DMS79 (cell line): ENCODE measurements at places on chromosomes 16 and 17.
A peak's percentile ranks its signal among the peaks of the same experiment; 100 is the strongest.

- no peak for DNase-seq
These were observed 6.2 kb downstream of the GSE1 start for GRCh38 chr16:85619101-85619891.

DNA sequence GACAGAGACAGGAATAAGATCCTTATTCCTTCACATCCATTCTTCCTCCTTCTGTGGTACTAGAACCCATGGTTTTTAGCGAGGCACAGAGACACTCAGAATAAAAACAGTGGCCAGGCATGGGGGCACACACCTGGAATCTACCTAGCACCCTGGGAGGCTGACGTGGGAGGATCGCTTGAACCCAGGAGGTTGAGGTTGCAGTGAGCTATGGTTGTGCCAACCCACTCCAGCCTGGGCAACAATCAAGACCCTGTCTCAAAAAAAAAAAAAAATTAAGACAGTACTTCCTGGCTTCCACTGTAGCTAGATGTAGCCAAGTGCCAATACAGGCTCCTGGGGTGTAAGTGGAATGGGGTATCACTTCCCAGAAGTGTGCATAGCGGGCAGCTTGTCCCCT is 7.4 kb upstream of the SPNS1 start:
- DNase-seq: no peak

DNA sequence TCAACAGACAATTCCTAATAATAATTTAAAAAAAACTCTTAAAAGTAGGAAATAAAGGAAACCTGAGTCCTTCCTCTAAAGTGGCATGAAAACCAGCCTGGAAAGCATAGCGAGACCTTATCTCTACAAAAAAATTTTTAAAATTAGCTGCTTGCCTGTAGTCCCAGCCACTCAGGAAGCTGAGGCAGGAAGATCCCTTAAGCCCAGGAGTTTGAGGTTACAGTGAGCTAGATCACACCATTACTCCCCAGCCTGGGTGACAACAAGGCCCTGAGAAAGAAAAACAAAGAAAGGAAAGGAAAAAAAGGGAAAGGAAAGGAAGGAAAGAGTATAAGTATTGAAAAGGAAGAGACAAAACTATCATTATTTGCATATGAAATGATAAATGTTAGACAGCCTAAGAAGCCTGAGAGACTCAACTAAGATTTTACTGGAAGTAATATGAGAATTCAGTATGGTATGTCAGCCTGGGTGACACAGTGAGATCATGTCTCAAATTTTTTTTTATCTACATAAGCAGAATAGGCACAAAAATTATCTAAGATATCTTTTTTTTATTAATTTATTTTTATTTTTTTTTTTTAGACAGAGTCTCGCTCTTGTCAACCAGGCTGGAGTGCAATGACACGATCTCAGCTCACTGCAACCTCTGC is 113.0 kb downstream of the GOSR1 start:
- no peak for DNase-seq

DNA sequence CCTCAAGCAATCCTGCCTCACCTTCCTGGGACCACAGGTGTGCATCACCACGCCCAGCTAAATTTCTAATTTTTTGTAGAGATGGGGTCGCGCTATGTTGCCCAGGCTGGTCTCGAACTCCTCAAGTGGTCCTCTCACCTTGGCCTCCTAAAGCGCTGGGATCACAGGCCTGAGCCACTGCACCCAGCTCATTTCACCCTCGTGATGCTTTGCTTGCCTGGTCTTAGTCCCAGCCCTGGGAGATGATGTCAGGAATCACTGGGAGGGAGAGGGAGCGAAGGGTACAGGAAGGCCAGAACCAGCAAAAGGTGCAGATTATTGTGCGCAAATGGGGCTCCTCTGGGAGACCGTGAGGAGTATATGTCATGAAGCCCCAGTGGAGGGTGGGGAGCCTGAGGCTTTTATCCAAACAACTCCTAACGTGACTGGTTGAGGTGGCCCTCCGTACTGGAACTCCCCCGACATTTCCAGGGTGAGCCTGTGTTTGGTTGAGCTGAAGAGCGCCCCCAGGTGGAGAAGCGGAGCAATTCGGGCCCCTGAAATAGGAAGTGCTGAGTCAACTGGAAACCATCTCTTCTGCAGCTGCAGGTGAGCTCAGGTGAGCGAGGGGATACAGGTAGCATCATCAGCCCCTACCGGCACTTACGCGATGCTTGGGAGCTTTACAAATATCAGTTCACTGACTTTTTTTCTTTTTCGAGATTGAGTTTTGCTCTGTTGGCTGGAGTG is 41.2 kb upstream of the HAPSTR1 start:
- no peak for DNase-seq

- DNase-seq: no peak
These were observed 22.1 kb downstream of the FCSK start for GRCh38 chr16:70476272-70477020.

GRCh38 chr17:42845556-42845917 is 1.2 kb downstream of the AOC2 start:
- no peak for DNase-seq

GRCh38 chr16:84647828-84648594 is at the start of gene KLHL36:
Gene KLHL36, plus strand, starts transcription at chr16:84648511. Its CDS starts 2,357 bp downstream, at chr16:84650868.
- DNase-seq: no peak

DNA sequence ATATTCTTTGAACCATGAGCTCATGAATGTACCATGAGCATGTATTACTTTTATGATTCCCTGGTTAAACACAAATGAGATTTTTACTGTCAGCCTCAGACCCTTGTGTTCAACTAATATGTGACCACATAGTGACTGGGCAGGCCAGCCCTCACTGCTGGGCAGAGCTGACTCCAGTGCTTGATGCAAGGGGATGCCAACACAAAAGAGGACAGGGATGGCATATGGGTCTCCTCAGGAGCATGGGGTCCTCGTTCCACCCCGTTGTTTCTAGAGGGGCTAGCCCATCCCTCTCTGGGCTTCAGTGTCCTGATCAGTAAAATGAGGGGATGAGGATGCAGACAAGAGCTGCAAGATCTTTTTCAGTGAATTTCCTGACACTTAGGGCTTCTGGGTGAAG is 19.3 kb downstream of the CFAP20 start:
- no peak for DNase-seq

GRCh38 chr16:52552643-52553042 is 5.7 kb upstream of the TOX3 start:
- peak; percentile 64 for DNase-seq

- DNase-seq: peak; percentile 30
These were observed 41.7 kb downstream of the SRL start for GRCh38 chr16:4200000-4200780.

DNA sequence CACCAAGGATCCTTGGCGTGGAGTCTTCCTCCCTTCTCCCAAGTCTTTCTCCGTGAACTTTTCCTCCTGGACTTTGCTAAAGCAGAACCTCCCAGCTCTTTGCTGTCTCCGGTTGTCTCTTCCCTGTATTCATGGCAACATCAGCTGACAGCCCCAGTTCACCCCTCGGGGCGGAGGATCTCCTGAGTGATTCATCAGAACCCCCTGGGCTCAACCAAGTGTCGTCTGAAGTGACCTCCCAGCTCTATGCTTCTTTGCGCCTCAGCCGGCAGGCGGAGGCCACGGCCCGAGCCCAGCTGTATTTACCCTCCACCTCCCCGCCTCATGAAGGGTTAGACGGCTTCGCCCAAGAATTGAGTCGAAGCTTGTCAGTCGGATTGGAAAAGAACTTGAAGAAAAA is 943 bp downstream of the CNTROB start:
- peak; percentile 23 for DNase-seq

DNA sequence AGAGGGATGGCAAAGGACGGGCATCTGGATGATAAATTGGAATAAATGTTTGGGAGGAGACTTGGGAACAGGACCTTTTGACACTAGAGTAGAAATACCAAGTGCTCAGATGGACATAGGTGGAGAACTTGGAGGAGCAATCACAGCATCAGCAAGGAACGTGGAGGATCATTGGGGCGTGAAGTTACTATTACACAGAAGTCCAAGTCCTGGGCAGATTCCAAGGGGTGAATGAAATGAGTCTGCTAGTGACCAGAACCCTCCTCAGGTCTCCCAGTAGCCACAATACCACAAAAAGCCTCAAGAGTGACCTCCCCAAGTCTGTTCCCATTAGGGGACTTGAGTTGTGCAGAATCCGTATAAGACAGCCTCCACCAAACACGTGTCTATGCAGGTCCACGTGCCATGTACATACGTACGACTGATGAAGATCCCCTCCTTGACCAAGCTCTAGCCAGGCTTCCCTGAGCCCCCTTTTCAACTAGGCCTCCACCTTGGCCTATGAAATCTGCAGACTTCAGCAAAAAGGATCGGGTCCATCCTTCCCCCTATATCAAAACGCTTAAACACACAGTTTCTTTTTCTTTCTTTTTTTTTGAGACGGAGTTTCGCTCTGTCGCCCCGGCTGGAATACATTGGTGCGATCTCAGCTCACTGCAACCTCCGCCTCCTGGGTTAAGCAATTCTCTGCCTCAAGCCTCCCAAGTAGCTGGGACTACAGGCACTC is 2.2 kb downstream of the C17orf67 start:
- no peak for DNase-seq

DNA sequence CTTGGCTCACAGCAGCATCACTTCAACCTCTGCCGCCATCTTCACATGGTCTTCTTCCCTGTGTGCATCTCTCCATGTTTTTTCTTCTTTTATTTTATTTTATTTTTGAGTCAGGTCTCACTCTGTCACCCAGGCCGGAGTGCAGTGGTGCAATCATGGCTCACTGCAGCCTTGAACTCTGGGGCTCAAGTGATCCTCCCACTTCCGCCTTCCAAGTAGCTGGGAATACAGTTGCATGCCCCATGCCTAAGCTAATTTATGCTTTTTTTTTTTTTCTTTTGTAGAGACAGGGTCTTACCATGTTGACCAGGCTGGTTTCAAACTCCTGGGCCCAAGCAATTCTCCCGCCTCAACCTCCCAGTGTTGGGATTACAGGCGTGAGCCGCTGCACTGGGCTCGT is 1.9 kb downstream of the NUDT7 start:
- no peak for DNase-seq

DNA sequence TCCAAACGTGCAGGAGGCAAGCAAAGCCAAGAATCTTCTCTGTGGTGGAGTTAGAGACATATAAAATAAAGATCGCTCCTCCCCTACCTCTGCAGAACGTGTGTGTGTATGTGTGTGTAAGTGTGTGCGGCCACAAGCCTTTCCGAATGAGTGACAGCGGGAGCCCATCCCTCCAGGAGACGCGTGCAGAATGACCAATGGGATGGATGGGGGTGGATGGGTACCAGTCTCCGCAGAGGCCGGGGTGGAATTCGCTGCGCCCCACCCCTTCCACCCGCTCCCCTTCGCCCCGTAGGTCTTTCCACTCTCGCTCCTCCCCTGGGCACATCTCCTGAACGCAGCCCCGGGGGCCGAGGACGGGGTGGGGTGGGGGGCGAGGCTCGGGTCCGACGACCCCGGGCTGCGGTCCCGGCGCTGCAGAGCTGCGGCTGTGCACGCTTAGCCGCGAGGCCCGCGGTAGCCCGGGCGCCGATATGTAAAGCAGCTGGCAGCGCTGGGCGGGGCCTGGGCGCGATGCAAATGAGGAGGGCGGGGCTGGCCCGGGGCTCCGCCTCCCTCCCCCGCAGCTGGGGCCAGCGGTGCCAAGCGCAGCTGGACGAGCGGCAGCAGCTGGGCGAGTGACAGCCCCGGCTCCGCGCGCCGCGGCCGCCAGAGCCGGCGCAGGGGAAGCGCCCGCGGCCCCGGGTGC is at the start of gene PRKCB:
Gene PRKCB (plus strand): TSS at position 594 of the 688 bp plus-strand sequence.
- peak; percentile 28 for DNase-seq

DNA sequence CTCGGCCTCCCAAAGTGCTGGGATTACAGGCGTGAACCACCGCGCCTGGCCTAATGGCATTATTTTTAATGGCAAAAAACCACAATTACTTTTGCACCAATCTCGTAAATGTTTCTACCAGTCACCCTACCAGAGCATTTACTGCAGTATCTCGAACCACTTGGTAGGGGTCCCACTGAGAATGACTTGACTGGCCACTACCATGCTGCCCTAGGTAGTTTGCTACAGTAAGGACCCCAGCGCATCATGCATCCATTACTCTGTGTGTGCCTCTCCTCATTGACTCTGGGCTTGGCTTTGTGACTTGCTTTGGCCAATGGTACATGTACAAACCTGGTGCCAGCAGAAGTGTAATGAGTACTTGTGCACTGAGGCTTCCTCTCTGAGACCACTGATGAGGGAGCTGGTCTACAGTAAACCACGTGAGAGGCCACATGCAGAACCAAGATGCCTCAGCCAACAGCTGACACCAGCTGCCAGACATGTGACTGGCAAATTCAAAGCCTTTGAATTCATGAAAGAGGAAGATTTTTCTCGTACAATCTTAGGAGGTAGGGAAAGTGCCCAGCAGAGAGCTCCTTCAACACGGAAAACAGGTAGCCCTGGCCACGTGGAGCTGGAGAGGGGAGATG is 421.7 kb upstream of the C16orf82 start:
- no peak for DNase-seq

DNA sequence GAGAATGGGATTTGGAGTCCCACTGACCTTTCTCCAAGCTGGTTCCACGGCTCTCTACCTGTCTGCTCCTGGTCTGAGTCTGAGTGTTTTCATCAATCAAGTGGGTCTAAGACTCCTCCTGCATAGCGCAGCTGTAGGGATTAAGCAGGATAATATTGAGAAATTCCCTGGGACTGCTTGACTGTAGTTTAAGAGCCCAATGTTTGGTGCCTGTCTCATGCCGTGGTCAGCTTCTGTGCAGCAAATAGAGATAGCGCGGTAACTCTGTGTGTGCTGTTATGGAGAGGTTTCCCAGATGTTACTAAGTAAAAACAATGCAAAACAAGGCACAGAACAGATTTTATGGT is 21.4 kb downstream of the RPTOR start:
- no peak for DNase-seq

DNA sequence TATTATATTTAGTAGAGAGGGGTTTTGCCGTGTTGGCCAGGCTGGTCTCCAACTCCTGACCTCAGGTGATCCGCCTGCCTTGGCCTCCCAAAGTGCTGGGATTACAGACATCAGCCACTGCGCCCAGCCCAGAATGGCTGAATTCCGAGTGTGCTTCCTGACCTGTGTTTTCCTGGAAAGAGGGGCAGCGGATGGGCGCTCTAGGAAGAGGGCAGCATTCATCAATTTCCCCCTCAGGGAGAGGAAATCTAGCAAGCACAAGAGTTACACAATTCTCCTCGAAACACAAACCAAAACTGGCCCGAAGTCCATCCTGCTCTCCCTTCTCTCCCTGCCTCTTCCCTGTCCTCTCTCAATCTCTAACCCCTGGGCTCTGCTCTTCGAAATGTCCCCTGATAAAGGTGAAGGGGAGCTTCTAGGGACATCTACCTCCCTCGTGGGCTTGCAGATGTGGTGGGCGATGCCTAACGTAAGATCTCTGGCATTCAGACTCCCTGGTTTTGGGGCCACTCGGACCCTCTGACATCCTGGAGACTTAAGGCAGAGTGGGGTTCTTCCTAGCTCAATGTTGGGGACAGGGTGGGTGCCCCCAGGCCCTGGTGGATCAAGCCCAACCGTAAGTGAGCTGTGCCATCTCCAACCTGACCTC is 1.0 kb downstream of the IL27 start:
- no peak for DNase-seq

DNA sequence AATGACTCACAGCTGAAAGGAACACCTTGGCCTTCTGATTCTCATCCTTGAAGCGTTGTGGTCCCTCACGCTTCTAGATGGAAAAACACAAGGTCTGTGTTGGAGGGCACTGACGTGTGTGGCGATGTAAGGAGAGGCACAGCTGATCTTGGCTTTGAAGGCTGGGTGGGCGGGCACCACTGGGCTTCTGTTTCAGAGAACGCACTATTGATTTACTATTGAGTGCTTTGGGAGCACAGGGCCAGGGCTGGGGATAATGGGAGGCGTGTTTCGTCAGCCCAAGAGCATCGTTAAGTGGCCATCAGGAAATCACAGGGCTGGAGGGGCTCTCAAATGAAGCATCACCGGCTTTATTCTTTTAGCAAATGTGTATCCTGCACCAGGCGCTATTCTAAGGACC is 70.7 kb downstream of the CMIP start:
- DNase-seq: peak; percentile 83

GRCh38 chr17:58353389-58353825 is 1.4 kb upstream of the SUPT4H1 start:
- DNase-seq: no peak
